ENCODE measurements at places on chromosomes 2 and 18.

DNA sequence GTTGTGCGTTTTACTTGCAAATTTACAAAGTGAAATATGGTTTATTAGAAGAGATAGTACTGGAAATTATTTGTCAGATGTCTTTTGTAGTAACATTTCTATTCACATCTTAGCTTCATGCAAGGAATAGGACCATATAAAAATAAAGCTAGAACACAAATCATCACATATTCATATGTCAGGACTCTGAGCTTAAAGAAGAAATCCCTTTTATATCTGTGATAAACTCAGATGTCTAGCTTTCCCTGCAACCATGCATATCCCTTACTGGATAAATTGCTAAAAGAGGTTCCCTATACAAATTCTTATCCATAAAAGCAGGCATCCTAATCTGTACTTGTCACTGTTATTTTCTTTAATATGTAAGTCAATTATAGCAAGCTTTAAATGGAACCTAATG lies 178.5 kb downstream of the NRXN1 start:
- DNase-seq = no peak

DNA sequence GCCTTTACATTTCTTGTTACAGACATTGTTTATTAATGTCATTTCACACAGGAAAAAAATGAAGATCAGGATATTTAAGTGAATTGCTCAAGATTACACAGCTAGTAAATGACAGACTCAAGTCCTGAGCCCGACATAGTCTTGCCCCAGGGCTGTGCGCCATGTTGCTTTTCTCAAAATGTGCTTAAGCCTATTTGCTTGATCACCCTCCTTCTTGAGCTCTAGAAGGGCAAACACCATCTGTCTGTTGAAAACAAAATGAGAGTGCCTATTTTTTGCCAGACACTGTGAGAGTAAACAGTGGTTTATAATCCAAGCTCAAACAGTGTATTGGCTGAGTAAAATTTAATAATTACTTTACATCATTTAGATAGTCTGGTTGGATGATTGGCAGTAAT lies 34.8 kb upstream of the HNMT start:
- DNase-seq = no peak

- no peak for DNase-seq
Observed at GRCh38 chr2:31483246-31483645, 68.7 kb upstream of the XDH start.

- no peak for DNase-seq
Observed at GRCh38 chr2:71120195-71120594, 9.8 kb downstream of the MCEE start.

GRCh38 chr2:209383212-209383611 lies 40.6 kb upstream of the MAP2 start:
- no peak for DNase-seq

- no peak for DNase-seq
Observed at GRCh38 chr2:159160412-159160811, 126.1 kb downstream of the WDSUB1 start.

GRCh38 chr2:44397447-44398175 lies 35.9 kb downstream of the CAMKMT start:
- no peak for DNase-seq

DNA sequence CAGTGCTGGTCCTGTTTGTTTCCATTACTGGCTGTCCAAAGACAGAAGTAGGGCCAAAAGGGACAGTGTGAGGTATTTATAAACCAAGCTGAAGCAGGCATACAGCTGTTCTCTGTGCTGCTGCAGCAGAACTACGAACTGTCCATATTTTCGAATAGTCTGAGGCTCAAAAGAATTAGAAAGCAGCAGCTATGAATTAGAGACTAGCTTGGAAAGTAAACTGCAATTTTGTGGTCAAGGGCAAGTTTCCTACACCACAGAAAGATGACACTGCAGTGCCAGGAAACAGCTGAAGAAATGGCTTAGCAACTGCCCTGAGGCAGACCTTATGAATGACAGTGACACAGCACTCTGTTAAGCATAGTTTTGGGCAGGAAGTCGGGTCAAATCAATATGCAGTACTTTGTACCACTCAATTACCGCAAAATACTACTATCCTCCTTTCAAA lies 125.3 kb downstream of the TMEM131 start:
- no peak for DNase-seq

DNA sequence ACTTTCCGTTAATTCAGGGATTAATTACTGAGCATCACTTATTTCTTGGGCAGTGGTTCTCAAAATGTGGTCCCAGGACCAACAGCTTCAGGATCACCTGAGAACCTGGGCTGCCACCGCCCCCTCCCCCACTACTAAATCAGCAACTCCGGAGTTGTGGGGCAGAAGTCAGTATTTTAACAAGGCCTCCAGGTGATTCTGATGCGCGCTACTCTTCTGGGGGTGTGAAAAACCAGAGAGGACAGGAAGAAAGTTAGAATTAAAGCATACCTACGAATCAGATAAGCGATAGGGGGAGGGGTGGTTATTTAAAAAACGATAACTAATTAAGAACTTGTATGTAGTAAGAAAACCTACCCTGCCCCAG lies 319 bp downstream of the ZSCAN30 start:
- DNase-seq = no peak

GRCh38 chr2:134410831-134411231 lies 157.0 kb downstream of the MGAT5 start:
- DNase-seq = no peak

GRCh38 chr2:35246702-35247101 lies 1108.9 kb upstream of the CRIM1 start:
- no peak for DNase-seq

- no peak for DNase-seq
Observed at GRCh38 chr2:229313591-229313990, 42.5 kb upstream of the PID1 start.

DNA sequence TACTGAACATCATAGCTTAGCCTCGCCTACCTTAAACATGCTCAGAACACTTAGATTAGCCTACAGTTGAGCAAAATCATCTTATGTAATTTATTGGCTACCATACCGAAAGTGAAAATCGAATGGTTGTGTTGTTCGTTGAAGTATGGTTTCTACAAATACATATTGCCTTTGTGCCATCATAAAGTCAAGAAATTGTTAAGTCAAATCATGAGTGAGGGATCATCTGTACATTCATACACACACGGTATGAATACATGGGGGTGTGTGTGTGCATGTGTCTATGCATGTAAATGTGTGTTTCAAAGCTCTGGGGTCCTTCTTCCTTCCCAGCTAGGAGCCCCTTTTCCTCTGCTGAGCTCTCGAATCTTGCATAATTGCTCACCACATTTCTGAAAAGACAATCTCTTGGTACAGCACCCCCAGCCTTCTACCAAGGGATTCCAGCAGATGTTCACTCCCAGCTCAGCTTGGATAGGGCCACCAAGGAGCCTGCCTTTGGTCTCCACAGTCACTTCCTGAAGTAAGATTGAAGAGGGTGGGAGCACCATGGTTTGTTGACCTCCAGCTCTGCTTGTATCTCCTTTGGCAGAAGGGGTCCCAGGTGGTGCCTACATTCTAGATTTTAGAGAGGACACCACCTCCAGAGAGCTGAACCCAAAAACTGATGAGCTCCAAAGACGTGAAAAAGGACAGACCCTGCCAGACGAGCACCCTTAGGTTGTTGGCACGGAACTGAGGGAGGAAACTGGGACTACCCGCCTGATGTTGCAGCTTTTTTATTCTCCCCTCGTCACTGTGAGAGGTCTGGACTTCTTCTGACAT lies 33.2 kb upstream of the CYP1B1 start:
- no peak for DNase-seq

- DNase-seq = no peak
Observed at GRCh38 chr2:71882949-71883472, 264.7 kb downstream of the CYP26B1 start.

GRCh38 chr2:9208875-9209274 lies 2.3 kb downstream of the ASAP2 start:
- no peak for DNase-seq

- DNase-seq = no peak
Observed at GRCh38 chr2:180722551-180723239, 257.7 kb upstream of the UBE2E3 start.

DNA sequence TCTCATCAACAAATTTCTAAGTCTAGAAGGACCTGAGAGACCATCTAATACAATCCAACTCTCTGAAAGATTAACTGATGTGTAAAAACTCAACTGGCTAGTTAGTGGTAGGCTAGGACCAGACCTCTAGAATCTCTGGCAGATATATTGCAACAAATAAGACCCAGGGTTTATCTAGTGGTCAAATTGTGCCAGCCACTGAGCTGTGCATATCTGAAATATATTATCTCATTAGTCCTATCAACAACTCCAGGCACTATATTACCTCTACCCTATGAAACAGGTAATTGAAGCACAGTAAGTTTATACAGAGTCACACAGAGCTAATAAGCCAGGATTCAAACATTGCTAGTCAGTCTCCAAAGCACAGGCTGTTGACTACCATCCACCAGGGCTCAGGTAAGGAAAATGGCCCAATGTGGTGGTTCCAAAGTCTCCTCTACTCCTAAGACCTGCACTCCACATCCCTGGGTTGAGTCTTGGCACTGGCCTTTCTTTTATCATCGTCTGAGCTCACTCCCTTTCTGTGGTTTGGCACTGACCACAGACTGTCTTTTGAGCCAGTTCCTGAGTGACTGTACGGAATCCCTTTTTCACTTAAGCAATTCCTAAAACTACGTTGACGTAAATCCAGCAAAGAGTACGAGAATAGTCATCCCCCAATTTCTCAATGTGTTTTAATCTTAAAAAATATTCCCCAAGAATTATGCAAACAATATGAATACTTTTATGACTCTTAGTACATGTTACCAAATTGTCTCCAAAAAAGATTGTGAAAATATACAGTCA lies 11.9 kb upstream of the PID1 start:
- DNase-seq = no peak

- no peak for DNase-seq
Observed at GRCh38 chr2:187547353-187547979, 6.8 kb downstream of the TFPI start.

DNA sequence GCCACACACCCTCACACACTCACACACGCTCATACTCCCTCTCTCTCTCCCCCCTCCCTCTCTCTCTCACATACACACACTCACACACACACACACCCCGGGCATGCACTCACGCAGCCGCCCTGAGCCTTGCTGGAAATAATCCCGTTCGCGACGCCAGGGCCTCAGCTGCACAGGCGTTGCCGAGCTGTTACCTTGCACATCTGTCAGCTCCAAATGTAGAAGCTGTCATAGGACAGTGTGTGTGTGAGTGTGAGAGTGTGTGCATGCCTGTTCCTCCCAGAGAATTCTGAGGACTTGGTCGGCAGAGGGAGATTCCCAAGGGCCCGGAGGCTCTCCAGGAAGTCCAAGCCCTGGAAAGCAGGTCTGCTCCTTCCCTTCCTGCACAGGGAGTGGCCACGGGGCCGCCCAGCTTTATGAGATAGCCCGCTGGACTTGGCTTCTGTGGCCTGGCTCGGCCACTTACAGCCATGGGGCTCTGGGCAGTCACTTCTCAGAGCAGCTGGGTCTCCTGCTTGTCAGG lies 8.6 kb downstream of the SPR start:
- no peak for DNase-seq

- no peak for DNase-seq
Observed at GRCh38 chr2:216857131-216857550, 2.7 kb downstream of the TNP1 start.

DNA sequence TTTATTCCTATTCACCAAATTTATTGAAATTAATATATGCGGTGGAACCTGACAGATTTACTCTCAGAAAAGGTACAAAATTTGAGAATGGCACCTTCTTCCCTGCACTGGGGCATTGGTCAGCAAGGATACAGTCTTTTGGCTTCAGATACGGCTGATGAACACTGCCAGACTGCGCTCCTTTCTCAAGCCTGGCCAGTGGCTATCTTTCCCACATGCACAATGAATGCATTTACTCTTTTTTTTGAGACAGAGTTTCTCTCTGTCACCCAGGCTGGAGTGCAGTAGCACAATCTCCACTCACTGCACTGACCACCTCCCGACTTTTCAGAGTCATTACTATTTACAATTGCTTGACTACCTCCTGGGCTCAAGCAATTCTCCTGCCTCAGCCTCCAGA lies 61.6 kb downstream of the MOB4 start:
- no peak for DNase-seq

DNA sequence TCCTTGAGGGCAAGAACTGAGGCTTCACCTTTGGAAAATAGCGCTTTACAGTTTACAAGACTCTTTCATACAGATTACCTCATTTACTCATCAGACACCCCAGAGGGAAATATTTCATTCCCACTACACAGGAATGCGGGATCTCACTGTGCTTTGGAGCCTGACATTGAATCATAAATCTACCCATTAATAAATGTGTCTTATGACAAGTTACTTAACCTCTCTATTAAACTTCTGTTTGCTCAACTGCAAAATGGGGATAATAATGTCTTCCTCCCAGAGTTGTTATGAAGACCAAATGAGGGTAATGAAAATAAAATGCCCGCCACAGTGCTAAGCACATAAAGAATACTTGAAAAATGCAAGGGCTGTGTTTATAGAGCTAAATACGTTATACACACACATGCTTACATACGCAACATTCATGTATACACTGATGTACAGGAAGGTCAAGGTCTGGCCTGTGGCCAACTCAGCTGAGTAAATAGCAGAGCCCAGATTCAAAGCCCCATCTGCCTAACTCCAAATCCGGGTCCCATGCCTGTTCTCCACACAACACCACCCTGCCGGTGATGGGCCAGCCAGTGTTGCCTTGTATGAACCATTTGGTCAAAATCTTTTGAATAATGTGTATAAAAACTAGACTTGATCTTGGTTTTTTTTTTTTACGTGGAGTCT lies 77.8 kb upstream of the STPG4 start:
- no peak for DNase-seq

DNA sequence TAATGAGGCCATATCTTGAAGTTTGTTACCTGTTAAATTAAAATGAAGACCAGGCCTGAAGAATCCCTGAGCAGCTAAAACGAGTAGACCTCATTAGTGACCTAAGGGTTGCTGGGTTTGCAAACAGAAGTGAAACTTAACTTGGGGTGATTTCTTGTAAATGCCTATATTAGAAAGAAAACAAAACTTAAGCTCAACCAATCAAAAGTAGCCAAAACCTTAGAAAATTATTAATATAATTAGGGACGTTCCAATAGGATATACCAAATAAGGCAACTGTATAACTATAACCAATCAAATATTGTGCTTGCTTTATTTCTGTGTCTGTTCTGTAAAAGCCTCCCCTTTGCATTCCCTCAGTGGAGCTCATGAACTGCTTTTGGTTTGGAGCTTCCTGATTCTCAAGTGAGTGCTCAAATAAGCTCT lies 137.9 kb upstream of the VRK2 start:
- DNase-seq = no peak

GRCh38 chr2:230134496-230135129 lies 65.9 kb upstream of the SLC16A14 start:
- DNase-seq = no peak
